ENCODE measurements at places on chromosomes 2 and 18. TPM values are rescaled to one million over a fixed set of nuclear protein-coding genes. Genes with fewer than 3 reads are reported as not detected.

The GAREM1 gene
- 1.5 TPM for total RNA-seq

The RESP18 gene
- total RNA-seq: not detected

The SLC9A2 gene
- 1.5 TPM for total RNA-seq

The MTX2 gene
- total RNA-seq: 37.1 TPM

The ANKRD23 gene
- total RNA-seq: 6.0 TPM

The ACOXL gene
- not detected for total RNA-seq

The AQP4 gene
- 0.80 TPM for total RNA-seq

The GALR1 gene
- not detected for total RNA-seq

The IL1RL2 gene
- not detected for total RNA-seq

The CTAGE1 gene
- not detected for total RNA-seq

The C2orf15 gene
- not detected for total RNA-seq

The KYNU gene
- 11.7 TPM for total RNA-seq

The CDH7 gene
- not detected for total RNA-seq

The NPPC gene
- not detected for total RNA-seq

The EGR4 gene
- total RNA-seq: not detected

The CNDP1 gene
- not detected for total RNA-seq

The HMSD gene
- 0.06 TPM for total RNA-seq

The KCNIP3 gene
- total RNA-seq: 2.6 TPM

The FSIP2 gene
- not detected for total RNA-seq

The C2orf74 gene
- total RNA-seq: 13.4 TPM

The GALNT14 gene
- total RNA-seq: 32.3 TPM

The PLB1 gene
- 0.83 TPM for total RNA-seq

The C18orf54 gene
- total RNA-seq: 7.7 TPM

The CACNB4 gene
- total RNA-seq: 0.12 TPM

The RNU2-63P gene
- not detected for total RNA-seq

The RND3 gene
- total RNA-seq: 82.3 TPM

The APCDD1 gene
- 0.23 TPM for total RNA-seq

The POLR1B gene
- 26.3 TPM for total RNA-seq

The PPP1R1C gene
- total RNA-seq: 1.9 TPM

The ZNF2 gene
- total RNA-seq: 3.4 TPM

The RRM2 gene
- 162 TPM for total RNA-seq

The ASB18 gene
- total RNA-seq: not detected

The PRKCE gene
- 4.9 TPM for total RNA-seq

The DLGAP1 gene
- total RNA-seq: 0.27 TPM

The SERPINB11 gene
- not detected for total RNA-seq

The SFXN5 gene
- 11.0 TPM for total RNA-seq

The GALNT1 gene
- total RNA-seq: 95.4 TPM

The PID1 gene
- total RNA-seq: 6.1 TPM

The PLCL1 gene
- 0.11 TPM for total RNA-seq

The CFC1 gene
- total RNA-seq: not detected

The NYAP2 gene
- not detected for total RNA-seq

The SNX17 gene
- total RNA-seq: 107 TPM

The PCARE gene
- not detected for total RNA-seq

The RNF152 gene
- 4.2 TPM for total RNA-seq

The TLX2 gene
- total RNA-seq: not detected

The AKAIN1 gene
- total RNA-seq: not detected

The COL3A1 gene
- 9.3 TPM for total RNA-seq

The GDF7 gene
- 0.11 TPM for total RNA-seq

The IL36A gene
- total RNA-seq: not detected

The HOXD9 gene
- total RNA-seq: 2.5 TPM

The NAT8 gene
- not detected for total RNA-seq

The CSRNP3 gene
- total RNA-seq: 2.7 TPM

The PUM2 gene
- total RNA-seq: 50.5 TPM

The SMYD5 gene
- 31.5 TPM for total RNA-seq

The TBR1 gene
- total RNA-seq: not detected

The ARHGEF4 gene
- 1.5 TPM for total RNA-seq

The CNRIP1 gene
- total RNA-seq: 26.1 TPM

The SNRPD1 gene
- total RNA-seq: 47.7 TPM

Data from Daoy (cell line).